ENCODE measurements at places on chromosomes 1 and 21. TPM values are rescaled to one million over a fixed set of nuclear protein-coding genes. Genes with fewer than 3 reads are reported as not detected.

SH2D2A gene
- total RNA-seq, result not detected

SEMA4A gene
- total RNA-seq, result 0.51 TPM

SLC45A1 gene
- total RNA-seq, result 1.1 TPM

UMODL1 gene
- not detected for total RNA-seq

ITGB2 gene
- total RNA-seq, result 0.13 TPM

ADCY10 gene
- total RNA-seq, result under 0.01 TPM

ERICH3 gene
- total RNA-seq, result not detected

PGLYRP3 gene
- not detected for total RNA-seq

ELAVL4 gene
- total RNA-seq, result not detected

VASH2 gene
- total RNA-seq, result 0.13 TPM

GABRD gene
- total RNA-seq, result 1.0 TPM

OR2G6 gene
- not detected for total RNA-seq

FAM177B gene
- total RNA-seq, result not detected

ST6GALNAC5 gene
- total RNA-seq, result not detected

B3GALT2 gene
- total RNA-seq, result 3.7 TPM

IL24 gene
- total RNA-seq, result not detected

AQP10 gene
- not detected for total RNA-seq

LAPTM5 gene
- 28.6 TPM for total RNA-seq

AMY1A gene
- not detected for total RNA-seq

CFHR2 gene
- not detected for total RNA-seq

GBP1 gene
- 10.9 TPM for total RNA-seq

Measured in dermis microvascular lymphatic vessel endothelial cell (primary cell).